ENCODE measurements at places on chromosomes 7 and 10.

GRCh38 chr7:44195889-44196288 is 4.9 kb upstream of the YKT6 start:
- no peak for DNase-seq

GRCh38 chr10:27258492-27258837 is 17.9 kb upstream of the ACBD5 start:
- no peak for DNase-seq

DNA sequence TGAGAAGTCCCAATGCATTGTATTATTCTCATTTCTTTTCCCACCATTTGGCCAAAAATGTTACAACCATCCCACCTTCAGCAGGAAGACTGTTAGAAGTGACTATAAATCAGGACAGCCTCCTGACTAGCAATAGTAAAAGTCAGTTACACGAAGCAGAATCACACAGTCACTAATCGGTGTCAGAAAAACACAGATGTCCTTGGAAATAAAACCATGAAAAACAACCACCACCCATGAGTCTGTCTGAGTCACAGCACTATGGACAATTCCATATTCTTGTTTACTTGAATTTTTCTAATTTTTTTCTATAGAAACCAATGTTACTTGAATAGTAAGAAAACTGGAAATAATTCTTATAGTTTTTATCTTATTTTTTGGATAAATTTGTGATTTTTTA is 81.9 kb upstream of the FRMD4A start:
- DNase-seq = no peak

GRCh38 chr7:2209146-2209960 is 23.4 kb downstream of the MAD1L1 start:
- DNase-seq = peak; percentile 90

DNA sequence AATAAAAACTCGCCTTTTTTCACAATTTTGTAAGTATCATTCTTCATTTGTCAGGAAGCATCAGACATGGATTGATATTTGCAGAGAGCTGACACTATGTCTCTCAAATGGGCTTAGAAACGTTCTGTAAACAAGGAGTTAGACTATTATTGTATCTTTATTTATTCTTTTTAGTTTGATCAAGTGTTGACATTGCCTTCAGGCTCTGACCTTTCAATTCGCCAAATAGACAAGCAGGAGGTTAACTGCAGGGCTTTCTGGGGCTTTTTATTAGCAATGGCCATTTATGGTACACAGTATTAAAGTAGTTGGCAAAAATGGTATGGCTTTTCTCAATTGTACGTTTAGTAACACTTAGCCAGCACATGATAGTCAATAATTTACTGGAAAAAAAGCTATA is 221.7 kb downstream of the ZWINT start:
- DNase-seq = no peak

GRCh38 chr10:124745673-124746072 is 1.5 kb upstream of the FAM53B start:
- peak; percentile 54 for DNase-seq

DNA sequence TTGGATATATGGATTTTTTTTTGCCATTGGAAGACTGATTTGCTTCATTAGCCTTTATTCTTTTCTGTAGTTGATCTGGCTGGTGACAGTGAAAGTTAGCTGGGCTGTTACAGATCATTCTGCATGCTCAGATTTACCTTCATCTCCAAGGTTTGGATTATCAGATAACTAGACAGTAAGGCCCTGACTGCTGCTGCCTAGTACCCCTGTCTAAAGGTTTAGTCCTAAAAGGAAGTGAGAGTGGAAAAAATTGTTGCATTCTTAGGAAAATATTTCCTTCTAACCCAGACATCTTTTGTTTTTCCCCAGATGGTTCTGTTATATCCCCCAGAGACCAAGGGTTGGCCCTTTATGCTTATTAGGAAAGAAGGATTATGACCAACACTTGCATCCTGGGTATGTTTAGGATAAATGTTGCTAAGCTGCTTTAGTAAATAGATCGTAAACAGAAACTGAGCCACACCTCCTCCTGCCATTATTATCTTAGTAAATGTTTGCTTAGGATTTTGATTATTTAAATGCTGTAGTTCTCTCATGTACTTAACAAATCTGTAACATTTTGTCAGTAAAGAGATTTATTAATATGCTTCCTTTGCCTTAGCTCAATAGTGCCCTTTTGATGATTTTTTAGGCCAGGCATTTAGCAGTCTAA is 44.4 kb downstream of the MCU start:
- peak; percentile 51 for DNase-seq

DNA sequence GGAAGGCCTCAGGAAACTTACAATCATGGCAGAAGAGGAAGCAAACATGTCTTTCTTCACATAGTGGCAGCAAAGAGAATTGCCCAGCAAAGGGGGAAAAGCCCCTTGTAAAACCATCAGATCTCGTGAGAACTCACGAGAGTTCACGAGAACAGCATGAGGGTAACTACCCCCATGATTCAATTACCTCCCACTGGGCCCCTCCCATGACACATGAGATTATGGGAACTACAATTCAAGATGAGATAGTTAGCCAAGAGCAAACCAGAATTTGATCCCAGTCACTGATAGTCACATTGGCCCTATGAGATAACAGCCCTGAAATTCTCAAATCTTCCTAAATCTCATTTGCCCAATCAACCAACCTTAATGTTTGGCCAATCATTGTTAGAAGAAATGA is 18.2 kb upstream of the ITPRID1 start:
- no peak for DNase-seq

- no peak for DNase-seq
These were observed 20.3 kb upstream of the PCBD1 start for GRCh38 chr10:70908406-70909296.

- DNase-seq = peak; percentile 89
These were observed 675 bp upstream of the SCD start for GRCh38 chr10:100346351-100346764.

DNA sequence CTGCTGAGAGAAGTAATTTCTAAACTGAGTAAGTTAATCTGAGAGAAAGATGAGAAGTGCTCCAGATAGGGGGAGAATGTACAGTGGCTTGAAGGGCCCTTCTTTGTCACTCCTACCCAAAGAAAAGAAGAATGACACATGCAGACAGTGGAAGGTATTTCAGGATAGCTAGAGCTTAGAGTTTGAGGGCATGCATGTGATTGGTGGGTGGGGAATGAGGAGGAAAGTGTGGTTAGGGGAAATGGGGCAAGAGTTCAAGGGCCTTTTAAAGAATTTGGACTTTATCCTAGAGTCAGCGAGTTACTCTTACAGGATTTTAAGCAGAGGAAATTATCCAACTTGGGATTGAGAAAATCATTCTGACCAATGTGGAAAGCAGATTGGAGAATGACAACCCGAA is 50.0 kb downstream of the ANLN start:
- DNase-seq = no peak

- DNase-seq = no peak
These were observed 25.4 kb downstream of the INSIG1 start for GRCh38 chr7:155323001-155323638.

GRCh38 chr10:53402594-53402993 is 630.0 kb upstream of the MBL2 start:
- DNase-seq = no peak

- no peak for DNase-seq
These were observed 9.9 kb upstream of the GSAP start for GRCh38 chr7:77426052-77426404.

GRCh38 chr7:9958486-9958885 is 1015.2 kb upstream of the PHF14 start:
- DNase-seq = no peak

- no peak for DNase-seq
These were observed 197.4 kb downstream of the SEMA3E start for GRCh38 chr7:83451501-83452045.

DNA sequence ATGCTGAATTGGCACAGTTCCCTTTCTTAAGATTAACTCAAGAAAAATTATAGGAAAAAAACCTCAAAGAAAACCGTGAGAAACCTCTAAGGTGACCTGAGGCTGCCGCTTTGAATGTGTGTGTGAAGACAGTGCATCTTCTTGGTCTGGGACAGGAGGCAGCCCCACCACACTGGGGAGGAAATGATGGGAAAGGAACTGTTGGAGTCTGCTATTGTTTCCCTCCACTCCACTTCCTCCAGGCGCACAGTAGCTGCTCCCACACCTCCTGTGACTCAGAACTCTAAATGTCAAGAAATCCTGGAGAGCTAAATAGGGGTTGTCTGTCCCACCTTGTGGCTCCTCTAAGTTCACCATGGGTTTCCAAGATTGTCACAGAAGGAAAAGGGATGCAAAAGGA is 179.4 kb downstream of the PDE1C start:
- DNase-seq = no peak

DNA sequence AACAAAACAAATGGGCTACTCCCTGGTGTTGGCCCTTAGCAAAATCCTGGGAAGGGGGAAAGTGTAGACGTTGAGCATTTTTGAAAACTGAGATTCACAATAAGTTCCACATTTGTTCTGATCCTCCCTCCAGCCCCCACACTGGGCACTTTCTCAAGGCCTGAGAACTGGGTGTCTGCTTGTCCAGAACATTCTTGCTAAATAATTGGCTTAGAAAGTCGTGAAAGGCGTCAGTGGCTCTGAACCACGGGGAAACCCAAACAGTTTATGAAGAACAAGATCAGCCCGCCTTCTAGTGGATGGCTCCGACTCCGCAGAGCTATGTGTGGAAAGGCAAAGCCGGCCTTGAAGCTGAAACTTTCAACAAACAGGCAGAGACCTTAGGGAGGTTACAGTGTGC is 370.1 kb downstream of the PRPF18 start:
- peak; percentile 80 for DNase-seq

GRCh38 chr10:131475803-131476202 is 164.3 kb upstream of the TCERG1L start:
- DNase-seq = no peak

- no peak for DNase-seq
These were observed 513.7 kb downstream of the RPS24 start for GRCh38 chr10:78547397-78547796.

DNA sequence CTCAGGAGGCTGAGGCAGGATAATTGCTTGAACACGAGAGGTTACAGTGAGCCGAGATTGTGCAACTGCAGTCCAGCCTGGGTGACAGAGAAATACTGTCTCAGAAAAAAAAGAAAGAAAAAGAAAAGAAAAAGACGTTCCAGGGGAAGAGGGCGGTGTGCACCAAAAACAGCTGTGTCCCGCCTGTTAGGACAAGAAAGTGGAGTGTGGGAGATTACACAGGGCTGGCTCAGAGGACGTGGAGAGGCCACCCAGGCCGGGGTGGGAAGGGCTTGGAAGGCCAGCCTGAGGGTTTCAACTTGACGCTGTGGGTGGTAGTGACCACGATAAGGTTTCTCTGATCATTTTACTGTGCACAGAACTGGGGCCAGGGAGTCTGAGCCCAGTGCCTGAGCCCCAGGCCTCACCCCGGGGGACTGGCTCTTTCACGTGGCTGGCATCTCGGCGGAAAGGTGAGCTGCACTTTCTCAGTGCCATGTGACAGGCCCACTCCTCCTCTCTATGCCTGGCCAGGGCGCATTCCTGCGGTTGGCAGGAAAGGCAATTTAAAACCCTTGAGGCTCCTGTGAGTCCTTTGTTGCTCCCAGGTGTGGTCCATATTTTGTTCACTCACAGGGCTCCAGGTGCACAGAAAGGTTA is 13.9 kb downstream of the RHBDD2 start:
- DNase-seq = peak; percentile 54

- peak; percentile 80 for DNase-seq
These were observed 105.2 kb upstream of the NEBL start for GRCh38 chr10:21002091-21002878.

- no peak for DNase-seq
These were observed 162.8 kb upstream of the LANCL2 start for GRCh38 chr7:55202150-55202913.

- DNase-seq = no peak
These were observed 30.7 kb upstream of the SDK1 start for GRCh38 chr7:3270362-3270761.

DNA sequence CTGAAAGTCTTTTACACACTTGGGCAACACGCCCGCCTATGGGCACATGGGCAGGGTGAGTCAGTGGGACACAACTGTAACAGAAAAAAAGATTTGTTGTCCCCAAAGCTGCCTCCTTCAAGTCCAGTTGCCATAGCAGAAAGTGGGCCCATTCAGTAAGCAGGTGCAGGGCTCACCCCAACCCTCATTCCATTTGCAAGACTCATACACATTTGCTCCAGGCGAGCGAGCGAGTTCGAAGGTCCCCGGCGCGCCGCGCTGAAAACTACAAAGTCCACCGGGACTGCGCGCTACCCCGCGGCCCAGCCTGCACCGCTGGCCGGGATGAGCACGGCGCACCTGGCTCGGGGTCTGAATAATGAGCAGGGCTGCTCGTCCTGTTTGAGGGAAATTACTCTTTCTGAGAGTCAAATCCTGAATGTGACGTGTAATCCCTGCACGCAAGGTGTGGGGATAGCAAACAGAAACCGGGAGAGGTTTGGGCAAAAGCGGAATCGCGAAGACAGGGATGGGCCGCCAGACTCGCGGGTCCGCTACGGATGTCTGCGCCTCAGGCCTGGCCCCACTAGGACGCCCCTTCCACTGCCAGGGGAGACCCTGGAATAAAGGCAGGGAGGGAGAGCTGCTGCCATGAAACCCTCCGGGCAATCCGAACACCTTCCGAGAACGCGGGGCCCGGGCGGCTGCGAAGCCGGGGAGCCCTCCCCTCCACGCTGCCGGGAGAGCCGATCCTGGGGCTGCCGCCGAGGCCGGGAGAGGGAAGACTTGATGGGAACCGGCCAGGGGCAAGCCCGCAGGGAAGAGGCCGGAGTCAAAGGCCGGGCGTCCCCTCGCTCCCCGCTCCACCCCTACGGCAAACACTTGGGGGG is 982 bp downstream of the COBL start:
- no peak for DNase-seq

- DNase-seq = no peak
These were observed 6.6 kb downstream of the RASGEF1A start for GRCh38 chr10:43260117-43260761.

DNA sequence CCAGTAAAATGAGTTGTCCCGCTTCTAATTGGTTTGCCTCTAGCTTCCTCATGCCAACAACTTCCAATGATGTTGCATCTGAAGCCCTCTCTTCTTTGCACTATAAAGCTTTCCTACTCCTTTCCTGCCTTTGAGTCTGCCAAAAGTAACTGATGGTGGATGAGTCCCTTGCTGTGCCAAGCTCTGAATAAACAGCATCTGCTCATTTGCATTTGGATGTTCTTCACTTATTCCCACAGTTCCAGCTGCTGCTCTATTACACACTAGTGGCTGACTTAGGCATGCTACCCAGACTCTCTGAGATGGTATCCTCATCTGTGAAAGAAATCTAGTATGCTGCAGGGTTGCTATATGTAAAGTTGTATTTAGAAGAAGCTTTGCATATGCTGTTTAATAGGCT is 24.9 kb downstream of the SFR1 start:
- DNase-seq = no peak

GRCh38 chr10:19668116-19668515 is 148.1 kb upstream of the PLXDC2 start:
- no peak for DNase-seq

- no peak for DNase-seq
These were observed 16.6 kb downstream of the ANXA11 start for GRCh38 chr10:80188713-80189112.

DNA sequence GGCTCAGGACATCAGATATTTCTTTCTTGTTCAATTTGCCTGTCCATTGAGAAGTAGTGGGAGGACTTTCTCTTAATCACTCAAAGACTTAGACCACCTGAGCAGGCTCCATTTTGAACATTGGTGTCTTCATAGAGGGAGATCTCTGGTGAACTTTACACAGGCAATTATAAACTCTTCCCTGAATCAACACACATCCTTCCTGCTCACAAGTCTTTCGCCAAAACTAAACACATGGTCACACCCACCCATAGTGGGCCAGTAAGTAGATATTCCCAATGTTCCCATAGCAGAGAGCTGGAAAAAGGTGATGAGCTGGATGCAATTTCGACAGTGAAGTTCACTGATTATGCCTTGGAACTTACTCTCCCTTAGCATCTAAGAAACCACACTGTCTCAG is 8.2 kb upstream of the MACC1 start:
- DNase-seq = no peak

GRCh38 chr10:132134241-132135052 is 52.3 kb upstream of the DPYSL4 start:
- no peak for DNase-seq

Data from foreskin fibroblast (primary cell).